ENCODE measurements at places on chromosomes 4 and X.

DNA sequence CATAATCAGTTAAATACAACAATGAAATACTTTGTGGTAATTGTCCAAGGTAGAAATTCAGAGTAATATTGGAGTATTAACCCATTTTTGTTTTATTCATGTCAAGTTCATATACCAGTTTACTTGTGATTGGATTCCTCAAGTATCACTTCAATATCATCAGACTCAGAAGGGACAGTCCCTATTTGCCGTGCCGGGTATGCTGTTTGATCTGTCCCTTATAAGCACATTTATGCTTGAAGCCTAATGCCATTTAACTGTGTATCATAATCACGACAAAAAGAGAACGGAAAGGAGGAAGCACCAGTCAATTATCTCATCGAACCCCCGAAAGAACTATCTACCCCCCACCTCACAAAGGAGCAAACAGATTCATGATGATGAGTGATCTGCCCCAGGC lies 171.0 kb upstream of the TBL1X start:
- DNase-seq = no peak

- DNase-seq = no peak
These were observed 193.5 kb downstream of the PDGFC start for GRCh38 chr4:156778093-156778492.

GRCh38 chrX:69388526-69388925 lies 115.6 kb upstream of the NALF2 start:
- DNase-seq = no peak

DNA sequence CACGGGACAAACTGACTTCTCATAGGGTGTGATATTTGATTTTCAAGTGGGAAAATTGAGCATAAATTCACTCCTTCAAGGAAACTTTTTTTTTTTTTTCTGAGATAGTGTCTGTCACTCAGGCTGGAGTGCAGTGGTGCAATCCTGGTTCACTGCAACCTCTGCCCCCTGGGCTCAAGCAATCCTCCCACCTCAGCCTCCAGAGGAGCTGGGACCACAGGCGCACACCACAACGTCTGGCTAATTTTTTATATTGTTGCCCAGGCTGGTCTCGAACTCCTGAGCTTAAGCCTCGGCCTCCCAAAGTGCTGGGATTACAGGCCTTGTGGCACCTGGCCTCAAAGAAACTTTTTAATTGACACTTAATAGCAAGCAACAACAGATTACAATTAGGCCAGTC lies 13.8 kb downstream of the CLDN34 start:
- DNase-seq = no peak

DNA sequence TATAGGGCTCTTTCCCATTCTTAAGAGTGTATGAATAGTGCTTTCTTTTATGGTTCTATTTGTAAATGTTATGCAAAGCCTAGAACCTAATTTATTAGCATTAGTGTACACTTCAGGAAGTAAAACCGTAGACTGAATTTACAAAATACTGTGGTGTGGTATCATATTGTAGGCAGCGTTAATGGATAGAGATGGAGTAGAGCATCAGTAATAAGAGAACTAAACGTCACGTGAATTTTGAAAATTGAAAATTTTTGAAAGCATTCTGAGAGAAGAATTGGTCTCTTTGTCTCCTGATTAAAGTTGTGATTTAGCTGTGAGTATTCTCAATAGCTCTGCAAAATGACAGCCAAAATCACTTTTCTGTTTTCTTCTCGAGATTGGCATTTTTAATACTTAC lies 2.9 kb downstream of the STIM2 start:
- no peak for DNase-seq

DNA sequence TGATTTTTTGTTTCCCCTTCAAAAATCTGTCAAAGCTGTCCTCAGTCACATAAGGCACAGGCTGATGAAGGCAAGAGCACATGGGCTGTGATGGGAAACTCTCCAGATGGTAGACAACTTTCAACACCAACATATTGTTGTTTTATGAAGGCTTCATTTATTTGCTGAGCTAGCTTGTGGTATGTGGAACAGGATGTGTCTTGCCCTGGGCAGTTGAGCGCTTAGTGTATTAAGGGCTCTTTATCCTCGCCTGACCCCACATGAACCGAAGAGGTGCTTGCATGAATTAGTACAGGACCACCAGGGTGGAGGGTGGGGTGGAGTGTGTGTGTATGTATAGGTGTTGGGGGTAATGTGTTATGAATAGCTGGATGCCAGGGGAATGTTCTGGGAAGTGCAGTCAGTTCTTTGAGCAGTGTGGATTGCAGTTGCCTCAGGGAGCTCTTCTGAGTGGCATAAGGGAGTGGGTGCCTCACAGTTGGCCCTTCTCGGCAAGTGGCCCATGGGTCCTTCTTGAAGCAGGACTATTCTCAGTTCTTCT lies 103.1 kb downstream of the PHEX start:
- no peak for DNase-seq

DNA sequence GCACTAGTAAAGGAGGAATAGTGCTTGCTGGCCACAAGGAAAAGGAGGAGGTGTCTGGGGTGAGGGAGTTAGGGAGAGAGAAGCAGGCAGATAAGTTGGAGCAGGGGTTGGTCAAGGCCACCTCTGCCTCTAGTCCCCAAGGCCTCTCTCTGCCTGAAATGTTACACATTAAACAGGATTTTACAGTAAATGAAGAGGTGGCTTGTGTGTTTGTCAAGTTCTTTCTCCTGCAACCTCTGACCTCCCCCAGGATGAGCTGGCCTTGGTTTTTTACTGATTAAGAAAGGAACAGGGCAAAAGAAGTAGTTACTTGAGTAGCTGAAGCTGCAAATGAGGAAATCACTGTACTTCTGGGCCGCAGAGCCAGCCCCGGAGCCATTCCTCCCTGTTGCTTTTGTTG lies 2.0 kb downstream of the GJB1 start:
- no peak for DNase-seq

DNA sequence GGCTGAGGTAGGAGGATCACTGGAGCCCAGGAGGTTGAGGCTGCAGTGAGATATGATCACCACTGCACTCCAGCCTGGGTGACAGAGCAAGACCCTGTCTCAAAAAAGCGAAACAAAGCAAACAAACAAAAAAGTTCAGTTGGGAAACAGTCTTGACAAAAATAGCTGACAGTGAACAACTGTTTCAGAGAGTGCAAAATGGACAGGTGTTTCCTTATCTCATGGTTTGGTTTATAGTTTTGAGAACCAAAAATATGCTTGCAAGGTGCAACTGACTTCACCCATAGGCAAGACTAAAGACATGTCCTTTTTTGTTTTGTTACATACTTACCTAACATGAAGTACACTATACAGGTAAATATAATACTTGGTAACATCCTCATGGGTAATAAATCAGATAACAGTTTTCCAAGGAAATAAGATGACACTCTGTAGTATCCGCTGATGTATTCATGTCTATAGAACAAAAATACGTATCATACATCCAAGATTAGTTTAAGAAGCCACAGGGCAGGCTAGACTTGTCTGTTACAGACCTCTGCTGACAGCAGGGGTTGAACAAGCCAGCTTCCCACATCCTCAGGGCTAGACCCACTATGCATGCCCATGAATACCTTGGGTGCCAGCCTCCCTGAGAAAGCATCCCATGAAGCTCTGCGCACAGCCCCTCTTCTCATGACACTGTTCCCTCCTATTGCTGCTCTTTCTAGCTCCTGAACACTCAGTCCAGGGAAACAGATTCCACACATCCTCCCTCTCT lies 59.3 kb downstream of the ABCG2 start:
- no peak for DNase-seq

DNA sequence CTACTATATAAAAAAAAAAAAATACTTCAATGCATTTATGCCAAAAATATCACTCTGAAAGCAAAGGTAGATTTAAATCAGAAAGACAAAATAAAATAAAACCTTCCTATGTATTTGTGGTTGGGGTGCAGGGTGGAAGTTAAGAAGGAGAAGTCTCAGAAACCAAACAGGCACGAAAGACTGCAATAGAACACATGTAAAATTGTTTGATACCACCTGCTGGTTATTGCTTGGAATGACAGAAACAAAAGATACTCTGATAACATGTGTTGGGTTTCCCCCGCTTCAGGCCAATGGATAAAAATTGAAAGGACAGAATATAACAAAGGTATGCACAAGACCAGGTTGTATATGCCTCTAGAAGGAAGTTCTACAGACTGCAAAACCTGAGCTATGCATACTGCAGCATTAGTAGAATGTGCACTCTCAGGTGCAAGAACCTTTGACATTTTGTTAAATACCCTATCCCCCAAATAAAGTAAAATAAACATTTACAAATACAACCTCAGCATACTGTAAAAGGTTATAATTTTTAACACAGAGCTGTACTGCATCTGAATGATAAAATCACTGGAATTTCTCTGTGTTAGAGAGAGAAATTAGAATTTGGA lies 118.8 kb downstream of the GABRA2 start:
- DNase-seq = no peak

- peak; percentile 59 for DNase-seq
These were observed 1.3 kb downstream of the SH3TC1 start for GRCh38 chr4:8200302-8200975.

DNA sequence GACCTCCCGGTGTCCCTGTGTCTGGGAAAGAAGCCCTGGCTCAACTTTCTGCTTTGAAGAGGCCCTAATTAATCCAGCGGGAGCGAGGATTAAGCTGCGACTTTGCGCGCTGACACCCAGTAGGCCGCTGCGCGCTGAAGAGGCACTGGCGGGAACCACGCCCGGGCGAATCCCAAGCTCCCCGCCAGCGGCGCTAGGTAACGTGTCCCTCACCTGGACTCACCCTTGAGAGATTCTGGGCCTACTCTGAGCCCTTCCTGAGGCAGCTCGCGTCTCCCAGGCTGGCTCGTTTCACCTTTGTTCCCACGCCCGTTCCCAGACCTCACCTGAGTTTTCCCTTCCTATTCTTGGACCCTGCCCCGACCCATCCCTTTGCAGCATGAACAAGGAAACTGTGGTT lies 616 bp upstream of the KLHL34 start:
- no peak for DNase-seq

GRCh38 chr4:113582737-113583136 lies 178.8 kb downstream of the CAMK2D start:
- no peak for DNase-seq

DNA sequence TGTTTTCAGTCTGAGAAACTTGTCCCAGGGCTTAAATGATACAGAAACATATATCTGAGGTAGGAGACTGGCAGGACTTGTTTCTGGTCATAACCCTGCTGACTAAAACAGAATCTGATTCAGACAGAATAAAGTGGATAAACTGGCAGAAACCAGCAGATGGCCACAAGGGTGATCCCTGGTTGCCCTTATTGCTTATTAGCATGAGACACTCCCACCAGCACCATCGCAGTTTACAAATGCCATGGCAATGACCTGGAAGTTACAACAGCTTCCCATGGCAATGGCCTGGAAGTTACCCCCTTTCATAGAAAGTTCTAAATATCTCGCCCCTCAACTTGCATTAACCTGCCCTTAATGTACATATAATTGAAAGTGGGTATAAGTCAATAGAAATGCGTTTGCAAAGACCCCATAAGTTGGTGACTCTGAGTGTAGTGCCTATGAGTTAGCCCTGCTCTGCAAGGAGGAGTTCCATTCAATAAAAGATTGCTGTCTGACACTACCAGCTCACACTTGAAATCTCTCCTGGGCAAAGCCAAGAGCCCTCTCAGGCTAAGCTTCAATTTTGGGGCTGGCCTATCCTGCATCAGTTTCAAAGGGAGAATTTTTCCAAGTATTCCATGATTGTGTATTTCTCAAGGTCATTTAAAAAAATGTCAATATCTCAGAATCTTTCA lies 52.9 kb upstream of the PAGE5 start:
- no peak for DNase-seq

- DNase-seq = no peak
These were observed 28.3 kb downstream of the MAEA start for GRCh38 chr4:1318046-1318375.

DNA sequence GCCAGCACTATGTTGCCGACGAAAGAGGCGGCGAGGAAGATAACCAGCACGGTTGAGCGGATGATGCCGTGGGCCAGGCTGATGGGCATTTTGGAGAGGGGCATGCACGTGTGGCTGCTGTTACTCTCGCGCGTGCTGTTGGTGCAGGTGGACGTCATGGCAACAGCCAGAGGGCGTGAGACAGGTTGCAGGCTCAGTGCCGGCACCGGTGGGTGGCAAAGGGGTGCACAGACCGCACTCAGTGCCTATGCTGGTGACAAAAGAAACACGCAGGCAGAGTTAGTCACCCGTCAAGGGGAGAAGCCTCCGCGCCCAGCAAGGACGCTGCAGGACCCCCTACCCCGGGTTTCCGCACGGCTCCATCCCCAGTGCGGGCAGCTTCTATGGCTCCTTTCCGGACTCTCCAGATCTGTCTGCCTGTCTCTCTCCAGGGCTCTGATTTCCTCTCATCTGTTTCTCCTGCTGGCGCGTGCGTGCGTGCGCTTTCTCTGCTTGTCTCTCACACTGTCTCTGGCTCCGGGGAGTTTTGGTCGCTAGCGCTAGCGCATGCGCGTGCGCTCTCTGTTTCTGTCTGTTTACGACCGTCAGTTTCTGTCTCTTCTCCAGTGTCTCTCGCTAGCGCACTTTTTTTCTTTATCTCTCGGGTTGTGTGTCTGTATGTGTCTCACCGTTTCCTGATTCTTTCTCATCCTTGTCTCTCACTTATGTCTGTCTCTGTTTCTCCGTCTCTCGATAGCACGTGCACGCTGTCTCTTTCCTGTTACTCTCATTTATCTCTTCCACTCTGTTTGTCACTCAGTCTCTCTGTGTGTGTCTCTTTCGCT lies 2.1 kb downstream of the GPR101 start:
- peak; percentile 72 for DNase-seq

DNA sequence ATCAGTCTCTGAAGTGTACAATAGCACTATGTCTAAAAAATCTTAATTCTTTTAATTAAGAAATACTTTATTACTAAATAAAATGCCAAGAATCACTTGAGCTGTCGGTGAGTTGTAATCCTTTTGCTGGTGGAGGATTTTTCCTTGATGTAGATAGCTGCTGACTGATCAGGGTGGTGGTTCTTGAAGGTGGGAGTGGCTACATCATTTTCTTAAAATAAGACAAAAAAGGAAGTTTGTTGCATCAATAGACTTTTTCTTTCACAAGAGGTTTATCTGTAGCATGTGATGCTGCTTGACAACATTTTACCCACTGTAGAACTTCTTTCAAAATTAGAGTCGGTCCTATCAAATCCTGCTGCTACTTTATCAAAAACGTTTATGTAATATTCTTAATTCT lies 68.8 kb upstream of the ZC4H2 start:
- no peak for DNase-seq

- DNase-seq = no peak
These were observed 9.6 kb upstream of the UVSSA start for GRCh38 chr4:1337376-1337831.

- DNase-seq = no peak
These were observed 160.3 kb upstream of the RASGEF1B start for GRCh38 chr4:81631958-81632441.
